MG63 (cell line): ENCODE measurements at places on chromosomes 3 and 15.
A peak's percentile ranks its signal among the peaks of the same experiment; 100 is the strongest.

- no peak for DNase-seq
Observed at GRCh38 chr15:86829245-86829644, 749.6 kb downstream of the AGBL1 start.

GRCh38 chr3:70849911-70850699, 537.7 kb upstream of the MDFIC2 start:
- DNase-seq: peak; percentile 45

DNA sequence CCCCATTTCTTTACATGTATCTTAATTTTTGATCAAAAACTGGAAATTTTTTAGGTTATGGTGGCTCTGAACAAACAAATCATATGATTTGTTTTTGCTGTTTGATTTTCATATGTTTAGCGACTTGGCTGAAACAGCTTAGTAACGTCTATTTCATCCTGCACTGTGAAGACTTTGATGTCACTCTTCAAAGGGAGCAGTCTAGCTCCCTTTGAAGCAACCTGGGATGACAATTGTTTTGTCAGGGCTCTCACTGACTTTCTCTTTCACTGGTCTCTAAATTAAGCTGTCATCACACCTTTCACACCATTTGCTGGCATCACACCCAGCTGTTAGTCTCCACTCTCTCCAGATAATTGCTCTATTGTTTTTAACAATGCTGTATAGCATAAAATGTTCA, 896.9 kb downstream of the IGSF11 start:
- no peak for DNase-seq

- DNase-seq: no peak
Observed at GRCh38 chr3:58198804-58199203, 12.0 kb downstream of the DNASE1L3 start.

DNA sequence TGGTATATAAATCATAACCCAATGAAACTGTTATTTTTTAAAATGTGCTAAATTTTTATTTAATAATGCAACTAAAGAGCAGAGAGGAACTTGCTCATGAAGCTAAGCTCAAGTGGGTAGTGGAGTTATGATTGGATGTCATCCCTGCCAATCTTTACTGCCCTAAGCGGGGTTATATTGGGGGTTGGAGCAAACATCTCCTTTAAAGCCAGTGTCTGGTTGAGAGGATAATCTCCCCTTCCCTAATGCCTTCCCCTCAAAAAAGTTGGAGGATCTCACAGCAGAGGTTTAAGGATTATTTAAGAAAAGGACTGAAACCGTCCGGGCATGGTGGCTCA, 32.1 kb upstream of the CLASP2 start:
- no peak for DNase-seq

DNA sequence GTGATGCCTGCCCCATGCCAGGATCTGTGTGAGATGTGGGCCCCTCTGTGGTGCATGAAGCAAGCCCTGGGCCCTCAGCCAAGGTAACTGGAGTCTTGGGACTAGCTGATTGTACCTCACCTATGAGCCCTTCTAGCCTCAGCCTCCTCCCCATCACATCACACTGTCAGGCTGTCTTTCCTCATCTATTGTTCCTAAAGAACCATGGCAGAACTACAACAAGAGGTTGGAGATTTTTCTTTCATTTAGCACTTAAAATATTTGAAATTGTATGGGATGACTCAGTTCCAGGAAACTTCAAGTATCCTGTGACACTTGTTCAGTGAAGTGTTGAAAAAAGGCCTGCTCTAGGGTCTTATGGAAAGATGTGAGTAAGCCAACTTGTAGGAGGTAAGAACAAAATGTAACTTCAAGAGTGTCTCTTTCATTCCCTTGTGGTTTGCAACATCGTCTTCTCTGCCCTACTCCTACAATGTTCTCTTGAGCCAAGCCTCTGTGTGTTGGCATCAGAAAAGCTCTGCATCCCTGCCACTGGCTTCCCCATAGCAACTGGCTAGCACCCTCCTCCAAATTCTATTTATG, 58.7 kb upstream of the TIPARP start:
- peak; percentile 17 for DNase-seq

GRCh38 chr3:119741657-119742590, 39.1 kb downstream of the CFAP91 start:
- DNase-seq: no peak

- DNase-seq: no peak
Observed at GRCh38 chr3:34361921-34362320, 563.5 kb downstream of the PDCD6IP start.

DNA sequence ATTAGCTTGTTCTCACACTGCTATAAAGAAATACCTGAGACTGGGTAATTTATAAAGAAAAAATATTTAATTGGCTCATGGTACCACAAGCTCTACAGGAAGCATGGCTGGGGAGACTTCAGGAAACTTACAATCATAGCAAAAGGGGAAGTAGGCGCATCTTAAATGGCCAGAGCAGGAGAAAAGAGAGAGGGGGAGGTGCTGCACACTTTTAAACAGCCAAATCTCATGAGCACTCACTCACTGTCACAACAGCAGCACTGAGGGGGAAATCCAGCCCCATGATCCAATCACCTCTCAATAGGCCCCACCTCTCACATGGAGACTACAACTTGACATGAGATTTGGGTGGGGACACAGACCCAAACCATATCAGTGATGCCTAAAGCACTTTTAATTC, 82.5 kb downstream of the DCLK3 start:
- DNase-seq: no peak

- DNase-seq: no peak
Observed at GRCh38 chr15:90038632-90039095, 37.5 kb downstream of the ZNF710 start.

GRCh38 chr3:185204894-185205293, 49.0 kb downstream of the EHHADH start:
- DNase-seq: no peak

DNA sequence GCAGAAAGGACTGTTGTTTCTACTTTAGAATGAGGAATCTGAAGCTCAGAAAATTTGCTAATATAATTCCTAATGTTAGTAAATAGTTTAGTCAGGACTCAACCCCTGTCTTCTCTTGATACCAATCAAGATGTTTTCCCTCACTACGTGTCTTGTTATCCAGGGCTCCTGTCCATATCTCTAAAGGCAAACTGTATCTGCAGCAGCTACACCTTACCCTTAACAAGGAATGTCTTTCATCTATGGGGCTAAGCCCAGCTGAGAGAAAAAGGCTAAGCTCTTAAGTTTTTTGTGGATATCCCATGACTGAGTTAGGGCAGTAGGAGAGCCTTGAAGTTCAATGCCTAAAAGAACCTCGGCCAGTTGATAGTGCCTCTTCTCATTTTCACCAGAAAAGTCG, 32.5 kb downstream of the RAB11A start:
- DNase-seq: no peak

- DNase-seq: no peak
Observed at GRCh38 chr3:116757315-116757714, 47.7 kb downstream of the TUSC7 start.

DNA sequence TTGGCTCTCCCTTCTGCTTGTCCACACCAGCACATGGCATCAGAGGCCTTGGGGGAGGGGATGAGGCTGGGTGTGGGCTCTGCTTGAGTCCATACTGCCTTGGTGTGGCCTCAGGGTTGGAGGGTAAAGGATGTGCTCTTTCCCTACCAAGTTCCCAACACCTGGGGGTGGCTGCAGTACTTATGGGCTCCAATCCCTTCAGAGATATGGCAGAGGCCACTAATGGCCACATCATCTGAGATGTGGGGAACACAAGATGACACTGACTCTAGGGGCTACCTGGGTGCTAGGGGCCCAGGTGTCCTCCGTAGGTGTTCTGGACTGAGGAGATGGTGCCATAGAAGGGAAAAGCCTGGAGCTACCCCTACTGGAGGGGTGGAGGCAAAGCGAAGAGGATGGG, 6.9 kb downstream of the CXCR6 start:
- DNase-seq: no peak

- no peak for DNase-seq
Observed at GRCh38 chr15:28094732-28095521, 4.2 kb downstream of the OCA2 start.

DNA sequence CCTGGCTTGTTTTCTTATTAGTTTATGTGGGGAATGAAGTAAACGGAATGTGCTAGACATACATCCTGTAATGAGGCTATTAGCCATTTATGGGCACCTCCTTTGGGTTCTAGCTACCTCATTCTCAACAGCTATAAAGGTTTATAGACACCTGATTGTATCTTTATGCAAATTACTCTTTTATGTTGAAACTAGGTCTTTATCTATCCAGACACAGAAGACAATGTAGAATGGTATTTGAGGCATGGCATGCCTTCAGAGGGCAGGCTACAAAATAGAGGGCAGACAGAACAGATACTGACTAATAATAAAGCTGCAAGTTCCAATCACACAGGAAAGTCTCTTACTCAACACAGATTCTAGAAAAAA, 27.1 kb downstream of the TBC1D2B start:
- DNase-seq: no peak

GRCh38 chr15:73414876-73415275, 28.1 kb upstream of the REC114 start:
- DNase-seq: no peak

DNA sequence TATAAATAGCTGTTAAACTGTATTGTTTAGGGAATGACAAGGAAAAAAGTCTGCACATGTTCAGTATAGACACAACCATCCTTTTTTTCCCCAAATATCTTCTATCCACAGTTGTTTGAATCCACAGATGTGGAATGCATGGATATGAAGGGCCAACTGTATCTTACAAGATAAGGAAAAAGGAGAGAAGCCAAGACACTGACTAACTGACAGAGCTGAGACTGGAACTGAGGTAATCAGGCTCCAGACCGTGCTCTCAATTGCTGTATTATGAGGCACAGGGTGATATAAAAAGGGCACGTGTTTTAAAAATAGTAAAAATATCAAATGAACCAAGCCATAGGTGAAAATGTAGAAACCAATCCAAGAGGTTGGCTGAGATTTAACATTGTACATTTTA, 49.0 kb downstream of the DHX36 start:
- DNase-seq: no peak

- no peak for DNase-seq
Observed at GRCh38 chr3:156665291-156665690, 9.1 kb upstream of the TIPARP start.

DNA sequence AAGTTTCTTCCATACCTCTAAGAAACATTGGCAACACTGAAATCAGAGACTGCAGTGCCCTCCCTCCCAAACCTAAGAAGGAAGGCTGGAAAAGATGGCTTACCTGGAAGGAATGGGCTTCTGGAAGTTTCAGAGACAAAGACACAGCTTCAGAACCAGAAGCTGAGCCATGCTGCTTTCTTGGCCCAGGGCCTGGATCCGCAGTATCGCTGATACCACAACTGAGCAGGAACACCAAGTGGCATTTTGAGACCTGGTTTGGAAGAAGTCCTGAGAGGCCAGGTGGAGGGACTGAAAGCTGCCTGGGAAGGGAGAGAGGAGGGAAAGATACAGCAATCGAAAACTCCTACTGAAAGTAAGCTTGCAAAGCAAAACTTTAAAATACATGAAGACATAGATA, 19.8 kb downstream of the GPR160 start:
- no peak for DNase-seq

GRCh38 chr3:57689367-57690053, 3.4 kb downstream of the DENND6A start:
- no peak for DNase-seq

GRCh38 chr15:60020736-60021135, 16.6 kb downstream of the FOXB1 start:
- no peak for DNase-seq

DNA sequence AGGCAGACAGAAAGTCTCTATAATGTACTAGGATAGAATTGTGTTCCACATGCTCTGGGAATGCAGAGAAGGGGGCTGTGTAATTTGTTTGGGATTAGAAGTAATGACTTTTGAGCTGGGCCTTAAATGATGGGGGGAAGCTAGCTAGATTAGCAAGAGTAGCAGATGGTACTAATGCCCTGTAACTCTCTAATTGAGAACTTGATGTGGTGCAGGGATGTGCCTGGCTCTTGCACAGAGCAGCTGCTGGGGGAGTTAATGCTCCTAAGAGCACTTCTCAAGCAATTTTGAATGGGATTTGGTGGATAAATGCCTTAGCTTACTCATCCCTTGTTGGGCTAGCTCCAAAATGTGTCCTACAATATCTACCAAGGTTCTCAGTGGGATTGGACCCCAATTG, 12.4 kb upstream of the SYN2 start:
- no peak for DNase-seq

- DNase-seq: no peak
Observed at GRCh38 chr15:101431301-101431700, 58.2 kb downstream of the PCSK6 start.

- no peak for DNase-seq
Observed at GRCh38 chr3:129248286-129248979, 973 bp upstream of the COPG1 start.

DNA sequence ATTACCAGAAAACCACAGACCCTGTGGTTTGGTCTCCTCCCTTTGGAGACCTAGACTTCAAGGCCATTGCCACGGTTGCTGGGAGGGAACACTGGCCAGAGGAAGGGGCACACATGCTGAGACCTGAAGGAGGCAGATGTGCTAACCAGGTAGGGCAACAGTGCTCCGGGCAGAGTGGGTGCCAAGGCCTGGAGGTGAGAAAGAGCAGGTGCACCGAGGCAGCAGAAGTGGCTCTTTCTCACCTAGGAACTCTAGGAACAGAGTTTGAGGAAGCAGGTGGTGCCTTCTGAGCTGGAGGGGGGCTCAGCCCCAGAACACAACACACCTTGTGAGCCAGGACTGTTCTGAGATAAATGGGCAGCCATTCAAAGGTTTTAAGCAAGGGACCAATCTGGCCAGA, 106.1 kb downstream of the MEGF11 start:
- no peak for DNase-seq

GRCh38 chr3:147934451-147935180, 525.5 kb downstream of the ZIC1 start:
- no peak for DNase-seq

- DNase-seq: no peak
Observed at GRCh38 chr3:114221165-114221880, 16.1 kb downstream of the ZNF80 start.

- no peak for DNase-seq
Observed at GRCh38 chr3:178289544-178290160, 246.6 kb upstream of the KCNMB2 start.

- no peak for DNase-seq
Observed at GRCh38 chr3:31934866-31935265, 46.2 kb downstream of the OSBPL10 start.

GRCh38 chr3:105997800-105998526, 129.2 kb upstream of the CBLB start:
- DNase-seq: peak; percentile 53

DNA sequence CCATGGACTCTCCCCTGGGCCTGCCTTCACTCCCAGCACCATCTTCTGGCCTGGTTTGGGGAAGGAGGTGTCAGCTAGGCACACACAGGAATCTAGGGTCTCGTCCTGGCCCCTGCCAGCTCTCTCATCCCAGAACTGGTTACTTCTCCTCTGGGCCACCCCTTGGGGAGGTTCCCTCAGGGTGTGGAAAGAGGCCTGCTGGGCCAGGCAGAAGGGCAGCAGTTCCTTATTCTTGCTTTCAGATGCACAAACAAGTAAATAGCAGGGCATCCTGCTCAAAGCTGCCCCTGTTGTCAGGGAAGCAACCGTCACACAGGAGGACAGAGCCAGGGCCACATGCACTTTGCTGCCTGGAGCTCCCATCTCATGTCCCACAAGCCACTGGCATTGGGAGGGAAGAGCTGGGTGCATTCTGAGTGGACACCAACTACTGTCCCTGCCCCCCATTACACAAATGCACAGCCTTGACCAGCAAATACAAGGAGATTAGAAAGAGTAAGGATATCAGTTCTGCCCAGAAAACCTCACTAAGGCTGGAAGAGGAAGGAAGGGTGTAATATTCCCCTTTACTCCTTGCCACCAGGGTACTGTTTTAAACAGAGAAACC, 108.8 kb upstream of the HACD2 start:
- no peak for DNase-seq
